ENCODE measurements at places on chromosomes 3 and 15. TPM values are rescaled to one million over a fixed set of nuclear protein-coding genes. Genes with fewer than 3 reads are reported as not detected.

RAB27A gene
- 19.6 TPM for total RNA-seq

MST1 gene
- total RNA-seq: 2.3 TPM

ALDH1L1 gene
- total RNA-seq: not detected

FAIM gene
- total RNA-seq: 12.0 TPM

RTP3 gene
- total RNA-seq: not detected

TGFBR2 gene
- total RNA-seq: 454 TPM

PCOLCE2 gene
- 1.3 TPM for total RNA-seq

RBP2 gene
- total RNA-seq: not detected

ADAMTS9 gene
- 392 TPM for total RNA-seq

NUP210 gene
- total RNA-seq: 0.53 TPM

CPNE4 gene
- total RNA-seq: not detected
